GM23248 (cell line): ENCODE measurements at places on chromosomes 3 and 15.

GRCh38 chr3:174439331-174440252 lies 419.5 kb upstream of the NAALADL2 start:
- DNase-seq = peak; percentile 97

- DNase-seq = no peak
These were observed 708.7 kb downstream of the VGLL3 start for GRCh38 chr3:86282106-86282787.

- no peak for DNase-seq
These were observed 110.0 kb upstream of the MELTF start for GRCh38 chr3:197139586-197139985.

DNA sequence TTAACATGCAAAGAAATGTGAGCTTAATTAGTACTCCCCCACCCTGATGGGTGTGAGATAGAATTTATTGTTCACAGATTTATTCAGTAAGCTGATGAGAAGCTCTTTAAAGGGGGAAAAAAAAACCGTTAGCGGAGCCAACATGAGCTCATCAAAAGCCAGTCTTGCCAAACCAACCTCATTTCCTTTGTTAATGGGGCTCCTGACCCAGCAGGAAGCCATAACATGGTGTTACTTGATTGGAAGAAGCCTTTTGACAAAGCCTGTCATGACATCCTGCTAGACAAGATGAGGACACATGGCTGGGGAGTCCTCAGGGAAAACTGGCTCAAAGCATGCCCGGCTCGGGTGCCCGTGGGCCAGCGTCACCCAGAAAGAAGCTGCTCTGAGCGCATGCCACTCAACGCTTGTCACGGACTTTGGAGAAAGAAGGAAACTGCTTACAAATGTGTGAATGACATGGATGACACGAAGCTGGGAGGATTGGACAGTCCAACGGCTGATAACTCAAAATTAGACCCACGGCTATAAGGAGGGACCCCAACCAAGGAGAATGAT lies 64.6 kb downstream of the SLCO2A1 start:
- peak; percentile 81 for DNase-seq

- DNase-seq = no peak
These were observed 126.1 kb upstream of the CTNNB1 start for GRCh38 chr3:41073190-41073589.

- peak; percentile 16 for DNase-seq
These were observed 126.0 kb upstream of the CCNL1 start for GRCh38 chr3:157285966-157286365.

- DNase-seq = no peak
These were observed 10.1 kb upstream of the FOXB1 start for GRCh38 chr15:59993950-59994401.
